ENCODE measurements at places on chromosomes 16 and 17.

GRCh38 chr16:62066747-62067146 lies 30.5 kb upstream of the CDH8 start:
- H3K27me3 ChIP-seq = no peaks in the 10 kb centered on the region
- peaks cover 6% of the 10 kb centered on the region for H3K4me1 ChIP-seq
- no peak for DNase-seq

DNA sequence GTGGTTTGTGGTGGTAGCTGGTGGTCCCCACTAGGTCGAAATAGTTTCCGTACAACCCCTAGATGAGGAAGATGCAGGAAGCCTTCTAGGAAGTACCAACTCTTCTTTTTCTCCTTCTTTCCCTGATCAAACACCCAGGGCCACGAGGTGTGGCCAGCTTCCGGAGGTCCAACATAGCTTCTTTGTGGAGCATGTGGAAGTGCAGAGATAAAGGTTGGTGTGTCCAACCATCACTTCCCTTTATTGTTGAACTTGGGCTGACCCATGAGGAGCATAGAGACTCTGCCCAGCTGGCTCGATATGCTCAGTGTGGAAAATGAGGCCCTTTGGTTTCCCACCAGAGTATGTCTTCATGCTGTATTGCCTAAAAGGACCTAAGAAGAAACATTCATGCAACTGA lies 6.3 kb upstream of the RGS9 start:
- no peaks in the 10 kb centered on the region for H3K36me3 ChIP-seq
- no peak for DNase-seq
- no peaks in the 10 kb centered on the region for H3K27me3 ChIP-seq

GRCh38 chr17:77454242-77455095 lies 313.7 kb downstream of the SEC14L1 start:
- H3K4me3 ChIP-seq = no peak overlapping the region
- H3K27ac ChIP-seq = no peak overlapping the region
- H3K27me3 ChIP-seq = no peaks in the 10 kb centered on the region
- DNase-seq = no peak

- H3K4me3 ChIP-seq = peak overlapping the region; percentile 92
- H3K27ac ChIP-seq = peak overlapping the region; percentile 100
- H3K27me3 ChIP-seq = no peaks in the 10 kb centered on the region
- H3K36me3 ChIP-seq = peaks cover 12% of the 10 kb centered on the region
Measured at GRCh38 chr16:30947859-30948666, 805 bp upstream of the ORAI3 start.

- H3K4me3 ChIP-seq = peak overlapping the region; percentile 83
- DNase-seq = peak; percentile 91
- H3K36me3 ChIP-seq = no peaks in the 10 kb centered on the region
Measured at GRCh38 chr16:31477220-31478216, 5.4 kb upstream of the SLC5A2 start.

DNA sequence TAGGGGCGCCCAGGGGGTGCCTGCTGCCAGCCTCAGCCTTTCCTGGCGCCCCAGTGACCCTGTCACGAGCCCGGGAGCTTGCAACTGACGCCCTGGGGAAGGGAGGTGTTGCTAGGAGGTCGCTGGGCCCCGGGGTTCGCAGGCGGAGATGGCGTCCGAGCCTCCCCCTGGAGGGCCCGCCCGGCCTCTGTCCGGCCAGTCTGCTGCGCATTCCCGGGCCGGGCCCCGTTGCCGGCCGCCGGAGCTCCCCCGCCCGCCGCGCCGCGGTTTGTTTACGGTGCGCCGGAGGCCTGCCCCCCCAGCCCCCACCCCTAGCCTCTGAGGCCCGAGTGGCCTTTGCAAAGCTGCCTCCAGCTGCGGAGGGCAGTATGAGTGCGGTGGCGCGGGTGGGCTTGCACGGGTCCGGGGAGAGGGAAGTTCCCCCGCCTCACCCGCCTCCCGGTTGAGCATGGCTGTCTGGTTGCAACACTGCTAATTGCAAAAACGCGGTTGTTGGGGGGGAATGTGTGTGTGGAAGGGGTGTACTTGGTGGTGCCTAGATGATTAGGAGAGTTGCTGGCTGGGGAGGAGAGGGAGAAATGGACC lies 514 bp downstream of the THRA start:
- H3K27ac ChIP-seq = no peak overlapping the region
- no peaks in the 10 kb centered on the region for H3K36me3 ChIP-seq
- peak overlapping the region; percentile 92 for H3K4me3 ChIP-seq
- H3K27me3 ChIP-seq = peaks cover 20% of the 10 kb centered on the region
- H3K4me1 ChIP-seq = peaks cover 37% of the 10 kb centered on the region

- no peaks in the 10 kb centered on the region for H3K36me3 ChIP-seq
- no peak for DNase-seq
- H3K4me1 ChIP-seq = no peaks in the 10 kb centered on the region
- no peak overlapping the region for H3K4me3 ChIP-seq
- H3K27ac ChIP-seq = no peak overlapping the region
Measured at GRCh38 chr16:80996688-80997138, 10.0 kb downstream of the CMC2 start.

DNA sequence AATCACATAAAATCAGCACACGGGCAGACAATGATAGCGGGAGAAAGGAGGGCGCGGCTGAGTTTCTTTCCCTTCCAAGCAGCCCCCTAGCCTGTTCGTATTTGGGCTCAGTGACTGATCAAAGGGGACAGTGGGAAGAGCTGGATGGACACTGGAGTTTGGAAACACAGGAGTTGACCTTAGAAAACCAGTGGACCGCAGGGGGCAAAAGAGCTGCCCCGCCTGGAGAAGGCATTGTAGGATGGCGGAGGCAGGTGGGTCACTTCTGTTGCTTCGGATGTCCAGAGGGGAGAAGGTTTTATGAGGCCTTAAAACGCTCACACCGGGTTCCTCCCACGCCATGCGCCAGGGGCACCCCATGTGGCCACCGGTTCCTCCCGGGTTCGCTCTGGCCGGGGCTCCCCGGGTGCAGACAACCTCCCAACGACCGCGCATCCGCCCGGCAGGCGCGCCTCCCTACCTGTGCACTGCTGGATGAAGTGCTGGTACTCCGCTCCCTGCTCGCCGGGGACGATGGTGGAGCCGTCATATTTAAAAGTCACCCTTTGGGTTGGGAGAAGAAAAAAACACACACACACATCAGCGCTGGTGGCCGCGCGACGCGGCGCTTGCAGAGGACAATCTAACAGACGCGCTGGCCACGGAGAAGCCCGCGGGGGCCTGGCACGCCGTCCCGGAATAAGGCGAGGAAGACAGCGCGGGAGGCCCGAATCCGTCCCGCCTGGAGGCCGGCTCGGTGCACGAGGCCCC lies 662 bp downstream of the COTL1 start:
- H3K27me3 ChIP-seq = peaks cover 13% of the 10 kb centered on the region
- no peak overlapping the region for H3K27ac ChIP-seq
- peaks cover 15% of the 10 kb centered on the region for H3K4me1 ChIP-seq
- H3K36me3 ChIP-seq = no peaks in the 10 kb centered on the region
- no peak for DNase-seq

- no peak overlapping the region for H3K4me3 ChIP-seq
- no peaks in the 10 kb centered on the region for H3K36me3 ChIP-seq
- H3K27ac ChIP-seq = no peak overlapping the region
- no peaks in the 10 kb centered on the region for H3K27me3 ChIP-seq
Measured at GRCh38 chr17:80936218-80936617, 55.4 kb upstream of the CHMP6 start.

- no peaks in the 10 kb centered on the region for H3K4me1 ChIP-seq
- H3K27me3 ChIP-seq = no peaks in the 10 kb centered on the region
- H3K36me3 ChIP-seq = no peaks in the 10 kb centered on the region
Measured at GRCh38 chr16:15749371-15749770, 99.3 kb downstream of the NDE1 start.

GRCh38 chr17:36687736-36688135 lies 86.4 kb downstream of the MRM1 start:
- DNase-seq = peak; percentile 60
- peaks cover 20% of the 10 kb centered on the region for H3K4me1 ChIP-seq
- H3K27ac ChIP-seq = no peak overlapping the region
- H3K27me3 ChIP-seq = no peaks in the 10 kb centered on the region
- H3K36me3 ChIP-seq = no peaks in the 10 kb centered on the region

GRCh38 chr16:82231008-82231787 lies 61.2 kb upstream of the MPHOSPH6 start:
- no peaks in the 10 kb centered on the region for H3K4me1 ChIP-seq
- H3K4me3 ChIP-seq = no peak overlapping the region
- no peaks in the 10 kb centered on the region for H3K36me3 ChIP-seq
- DNase-seq = no peak
- no peaks in the 10 kb centered on the region for H3K27me3 ChIP-seq

GRCh38 chr17:38743556-38744171 lies 4.5 kb downstream of the PCGF2 start:
- H3K4me1 ChIP-seq = peaks cover 35% of the 10 kb centered on the region
- H3K27me3 ChIP-seq = no peaks in the 10 kb centered on the region
- no peaks in the 10 kb centered on the region for H3K36me3 ChIP-seq

GRCh38 chr16:4675864-4676786 lies 17.2 kb upstream of the NUDT16L1 start:
- peak overlapping the region; percentile 88 for H3K27ac ChIP-seq
- no peak overlapping the region for H3K4me3 ChIP-seq
- H3K27me3 ChIP-seq = no peaks in the 10 kb centered on the region

GRCh38 chr17:76944477-76944876 lies 76.3 kb downstream of the MGAT5B start:
- H3K27me3 ChIP-seq = no peaks in the 10 kb centered on the region
- no peaks in the 10 kb centered on the region for H3K36me3 ChIP-seq
- H3K4me1 ChIP-seq = peaks cover 14% of the 10 kb centered on the region
- 0 out of 2 replicates have a peak overlapping the region, but pooled peaks have one; percentile 19 for H3K27ac ChIP-seq

- H3K4me3 ChIP-seq = no peak overlapping the region
- H3K27me3 ChIP-seq = no peaks in the 10 kb centered on the region
- DNase-seq = peak; percentile 21
- H3K4me1 ChIP-seq = no peaks in the 10 kb centered on the region
Measured at GRCh38 chr16:49969091-49970030, 55.7 kb upstream of the CNEP1R1 start.

- no peaks in the 10 kb centered on the region for H3K27me3 ChIP-seq
- no peak overlapping the region for H3K27ac ChIP-seq
- H3K4me3 ChIP-seq = no peak overlapping the region
Measured at GRCh38 chr17:67290711-67291291, 45.8 kb upstream of the HELZ start.

DNA sequence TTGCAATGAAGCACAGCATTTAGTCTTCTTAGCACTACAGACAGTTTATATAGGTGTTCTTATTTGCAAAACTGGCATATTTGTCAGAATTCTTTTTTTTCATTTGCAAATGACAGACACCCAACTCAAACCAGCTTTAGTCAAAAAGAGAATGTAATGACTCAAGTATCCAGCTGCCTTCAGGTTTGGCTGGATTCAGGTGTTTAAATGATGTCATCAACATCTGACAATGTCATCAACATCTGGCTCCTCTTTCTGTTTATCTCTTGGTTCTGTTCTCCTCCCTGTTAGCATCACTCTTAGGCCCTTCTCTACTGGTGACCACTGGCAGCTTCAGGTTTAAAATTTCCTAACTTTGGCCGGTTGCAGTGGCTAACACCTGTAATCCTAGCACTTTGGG lies 18.9 kb downstream of the TMC5 start:
- no peak overlapping the region for H3K27ac ChIP-seq
- H3K4me3 ChIP-seq = no peak overlapping the region

DNA sequence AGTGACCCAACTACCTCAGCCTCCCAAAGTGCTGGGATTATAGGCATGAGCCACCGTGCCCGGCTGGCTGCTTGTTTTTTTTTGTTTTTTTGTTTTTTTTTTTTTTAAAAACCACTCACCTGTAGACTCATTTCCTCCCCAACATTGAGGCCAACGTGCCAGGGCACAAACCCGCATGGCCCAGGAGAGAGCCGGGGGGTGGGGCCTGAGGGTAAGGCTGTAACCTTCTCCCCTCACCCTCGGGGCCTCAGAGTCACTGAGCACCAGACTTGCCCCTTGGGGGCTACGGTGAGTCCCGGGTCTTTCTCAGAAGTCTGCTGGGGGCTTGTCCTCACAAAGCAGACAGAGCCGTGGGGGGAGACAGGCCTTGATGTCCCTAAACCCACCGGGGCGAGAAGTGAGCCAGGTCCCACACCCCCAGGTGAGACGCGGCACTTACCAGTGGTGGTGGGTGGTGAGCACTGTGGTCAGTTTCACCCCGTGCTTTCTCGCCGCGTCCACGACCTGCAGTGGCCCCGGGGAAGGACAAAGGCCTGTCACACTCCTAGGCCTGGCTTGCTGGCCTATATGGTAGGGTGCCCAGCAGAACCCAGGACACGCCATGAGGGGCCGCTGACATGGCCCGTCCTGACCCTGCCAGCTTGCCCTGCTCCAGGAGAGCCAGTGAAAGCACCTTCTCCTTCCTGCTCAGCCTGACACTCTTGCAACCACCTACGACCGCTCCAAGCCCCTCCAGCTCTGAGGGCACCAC lies 4.6 kb downstream of the HAGH start:
- H3K4me3 ChIP-seq = no peak overlapping the region
- no peak overlapping the region for H3K27ac ChIP-seq
- H3K36me3 ChIP-seq = no peaks in the 10 kb centered on the region
- H3K4me1 ChIP-seq = no peaks in the 10 kb centered on the region

GRCh38 chr17:5763595-5764306 lies 179.4 kb upstream of the NLRP1 start:
- H3K27me3 ChIP-seq = no peaks in the 10 kb centered on the region
- H3K4me3 ChIP-seq = no peak overlapping the region
- no peaks in the 10 kb centered on the region for H3K36me3 ChIP-seq
- no peak for DNase-seq
- no peaks in the 10 kb centered on the region for H3K4me1 ChIP-seq
- H3K27ac ChIP-seq = no peak overlapping the region

DNA sequence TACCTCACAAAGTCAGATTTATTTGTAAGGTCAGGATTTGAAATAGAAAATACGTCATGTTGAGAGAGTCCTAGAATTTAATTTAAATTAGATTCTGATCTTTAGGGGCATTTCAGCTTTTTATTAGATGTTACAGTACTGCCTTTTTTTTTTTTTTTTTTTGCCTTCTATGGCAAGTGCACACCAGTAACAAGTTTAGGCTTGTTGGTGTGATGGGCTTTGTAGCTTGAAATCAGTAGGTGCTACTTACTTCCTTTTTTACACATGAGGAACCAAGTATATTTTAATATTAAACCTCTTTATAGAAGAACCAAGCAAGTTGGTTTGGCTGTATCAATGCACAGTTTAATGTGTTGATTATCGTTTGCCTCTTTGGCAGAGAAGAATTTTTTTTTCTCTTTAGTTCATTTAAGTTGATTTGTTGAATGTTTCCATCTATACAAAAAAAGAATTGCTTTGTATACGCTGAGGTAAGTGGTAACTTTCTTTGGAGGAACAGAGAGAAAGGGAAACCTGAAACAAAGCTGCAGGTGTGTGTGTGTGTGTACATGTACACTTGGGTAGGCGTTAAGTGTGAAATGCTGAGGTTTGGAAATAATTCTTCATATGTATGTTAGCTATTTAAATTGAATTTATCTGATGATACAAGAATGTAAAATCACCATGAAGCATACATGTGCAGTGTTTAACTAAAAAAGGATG lies 15.7 kb downstream of the RBL2 start:
- no peaks in the 10 kb centered on the region for H3K27me3 ChIP-seq
- H3K4me3 ChIP-seq = no peak overlapping the region
- H3K4me1 ChIP-seq = no peaks in the 10 kb centered on the region
- peaks cover 13% of the 10 kb centered on the region for H3K36me3 ChIP-seq
- H3K27ac ChIP-seq = no peak overlapping the region

- no peaks in the 10 kb centered on the region for H3K27me3 ChIP-seq
- no peak for DNase-seq
- no peaks in the 10 kb centered on the region for H3K36me3 ChIP-seq
- no peak overlapping the region for H3K27ac ChIP-seq
- H3K4me1 ChIP-seq = peaks cover 4% of the 10 kb centered on the region
Measured at GRCh38 chr17:79154446-79154845, 79.8 kb downstream of the ENGASE start.

- H3K36me3 ChIP-seq = no peaks in the 10 kb centered on the region
- peaks cover 42% of the 10 kb centered on the region for H3K4me1 ChIP-seq
- no peak overlapping the region for H3K4me3 ChIP-seq
- H3K27ac ChIP-seq = no peak overlapping the region
- peak; percentile 85 for DNase-seq
- no peaks in the 10 kb centered on the region for H3K27me3 ChIP-seq
Measured at GRCh38 chr16:68995011-68995504, 110.4 kb upstream of the HAS3 start.
